ENCODE measurements at places on chromosomes 3 and 15.

DNA sequence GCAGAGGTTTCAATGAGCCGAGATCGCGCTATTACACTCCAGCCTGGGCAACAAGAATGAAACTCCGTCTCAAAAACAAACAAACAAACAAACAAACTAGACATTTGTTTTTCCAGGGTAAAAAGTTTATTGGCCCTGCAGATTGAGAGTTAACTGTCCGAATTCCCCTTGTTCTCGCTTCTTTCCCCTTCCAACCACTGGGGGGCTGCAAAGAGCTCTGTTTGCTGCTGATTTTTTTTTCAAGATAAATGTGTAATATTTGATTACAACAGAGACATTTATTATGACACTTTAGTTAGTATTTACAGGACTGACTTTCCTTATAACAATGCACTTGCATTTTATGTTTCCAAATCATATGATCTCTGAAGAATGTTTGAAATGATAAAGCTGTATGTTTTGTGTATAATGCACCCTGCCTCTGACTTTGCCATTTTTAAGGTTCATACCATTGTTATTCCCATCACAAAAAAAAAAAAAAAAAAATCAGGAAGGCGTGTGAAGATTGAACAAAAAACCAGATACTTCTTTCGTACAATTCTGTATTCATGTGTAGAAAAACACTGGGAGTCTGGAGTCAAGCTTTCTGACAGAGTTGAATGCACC lies 2.8 kb downstream of the CLSTN2 start:
- DNase-seq = no peak

DNA sequence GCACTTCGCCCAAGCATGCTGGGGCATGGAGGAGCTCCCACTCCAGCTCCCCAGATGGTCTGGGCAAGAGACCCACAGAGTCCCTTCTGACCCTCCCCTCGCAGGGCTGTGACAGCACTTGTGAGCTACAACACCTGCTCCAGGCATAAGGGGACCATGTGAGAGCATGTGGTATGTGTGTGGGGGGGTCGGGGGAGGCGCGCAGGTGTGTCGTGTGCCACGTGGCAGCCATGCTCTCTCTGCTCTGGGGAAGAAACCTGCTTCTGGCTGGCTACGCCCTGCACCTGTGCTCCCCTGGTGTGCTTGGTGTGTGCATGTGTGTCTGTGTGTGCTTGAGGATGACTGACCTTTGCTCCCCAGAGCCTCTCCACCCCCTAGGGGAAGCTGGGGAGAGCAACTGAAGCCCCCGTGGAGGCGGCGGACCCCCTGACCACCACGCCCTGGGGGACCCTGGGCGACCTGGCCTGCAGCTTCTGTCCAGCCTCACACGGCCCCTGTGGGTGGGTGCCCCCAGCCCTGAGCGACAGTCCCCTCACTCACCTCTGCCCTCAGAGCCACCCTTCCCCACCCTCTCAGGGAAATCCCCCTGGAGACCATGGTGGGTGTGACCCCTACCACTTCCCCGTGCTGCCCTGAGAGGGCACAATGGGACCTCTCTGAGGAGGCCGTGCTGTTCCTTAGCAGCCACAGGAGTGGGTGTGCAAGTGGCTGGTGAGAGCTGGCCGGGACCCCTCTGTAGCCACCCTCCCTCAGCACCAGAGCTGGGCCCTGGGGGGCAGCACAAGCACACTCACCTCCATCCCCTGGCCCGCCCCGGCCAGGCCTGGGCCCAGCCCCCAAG lies 16.6 kb upstream of the SEC13 start:
- DNase-seq = no peak

GRCh38 chr3:15796771-15797641 lies 773 bp downstream of the ANKRD28 start:
- DNase-seq = no peak

DNA sequence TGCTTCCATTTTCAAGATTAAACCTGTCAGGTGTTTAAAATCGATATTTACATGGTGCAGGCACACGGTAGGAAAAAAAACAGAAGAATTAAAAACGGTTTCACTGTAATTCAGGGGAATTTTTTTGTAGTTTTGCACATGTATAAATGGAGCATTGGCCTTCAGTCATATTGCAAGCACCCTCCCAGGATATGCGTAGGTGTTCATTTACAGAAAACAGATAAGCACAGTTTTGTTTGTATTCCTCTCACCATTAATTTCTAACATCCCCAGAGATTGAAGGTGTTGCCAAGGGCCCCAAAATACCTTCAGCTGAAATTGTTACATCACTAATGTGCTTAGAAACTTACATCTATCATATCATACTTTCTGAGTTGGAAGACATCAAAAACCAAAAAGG lies 427.1 kb upstream of the NR2F2 start:
- DNase-seq = no peak

GRCh38 chr3:194836661-194837060 lies 151.0 kb downstream of the FAM43A start:
- DNase-seq = no peak

DNA sequence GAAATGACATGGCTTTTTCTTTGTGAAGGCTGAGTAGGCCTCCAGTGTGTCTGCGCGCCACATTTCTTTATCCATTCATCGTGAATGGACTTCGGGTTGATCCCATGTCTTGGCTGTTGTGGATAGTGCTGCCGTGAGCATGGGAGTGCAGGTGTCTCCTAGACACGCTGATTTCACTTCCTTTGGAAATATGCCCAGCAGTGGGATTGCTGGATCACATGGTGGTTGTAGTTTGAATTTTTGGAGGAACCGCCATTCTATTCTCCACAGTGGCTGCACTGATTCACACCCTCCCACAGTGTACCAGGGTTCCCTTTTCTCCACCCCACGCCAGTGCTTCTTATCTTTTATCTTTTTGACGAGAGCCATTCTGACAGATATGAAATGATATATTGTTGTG lies 171.7 kb downstream of the NSMCE3 start:
- no peak for DNase-seq

GRCh38 chr3:36701249-36701572 lies 63.1 kb downstream of the DCLK3 start:
- DNase-seq = no peak

- no peak for DNase-seq
Observed at GRCh38 chr3:42823351-42823750, 14.1 kb downstream of the ACKR2 start.

DNA sequence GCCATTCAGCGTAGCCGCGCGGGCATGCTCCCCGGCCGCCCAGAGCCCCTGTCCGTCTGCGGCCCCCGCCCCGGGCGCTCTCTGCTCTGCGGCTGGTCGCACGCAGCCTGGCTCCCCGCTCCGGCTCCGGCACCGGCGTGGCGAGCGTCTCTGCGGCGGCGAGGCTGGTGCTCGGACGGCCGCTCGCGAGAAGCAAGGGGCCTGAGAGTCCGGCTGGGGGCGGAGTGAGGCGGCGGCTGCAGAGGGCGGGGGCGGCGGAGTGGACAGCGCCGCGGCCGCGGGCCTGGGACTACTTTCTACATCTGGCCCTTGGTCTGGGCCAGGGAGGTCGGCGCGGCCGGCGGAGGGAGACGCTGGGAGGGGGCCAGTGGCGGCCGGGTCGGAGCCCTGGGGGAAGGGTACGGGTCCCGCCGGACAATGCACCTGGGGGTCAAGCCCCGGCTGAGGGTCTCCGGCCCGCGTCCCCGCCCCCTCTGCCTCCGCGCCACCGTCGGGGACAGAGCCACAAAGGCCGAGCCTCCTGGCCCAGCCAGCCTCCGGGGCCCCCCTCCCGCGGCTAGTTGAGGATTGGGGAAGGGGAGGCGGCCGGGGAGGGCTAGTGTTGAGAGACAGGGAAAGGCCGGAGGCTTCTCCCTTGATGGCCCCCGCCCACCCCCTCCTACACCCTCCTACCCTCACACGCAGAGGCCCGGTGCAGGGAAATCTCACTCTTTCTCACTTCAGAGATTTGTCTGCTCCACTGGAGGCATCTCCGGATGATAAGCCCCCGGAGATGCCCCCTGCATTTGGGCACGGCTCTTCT lies at the start of gene PRTG:
PRTG (minus strand) TSS at position 226 of the 802 bp plus-strand sequence; CDS start at position 5, 221 bp downstream.
- DNase-seq = no peak

Data from activated naive CD4-positive, alpha-beta T cell (primary cell).